ENCODE measurements at places on chromosomes 16 and 17.

DNA sequence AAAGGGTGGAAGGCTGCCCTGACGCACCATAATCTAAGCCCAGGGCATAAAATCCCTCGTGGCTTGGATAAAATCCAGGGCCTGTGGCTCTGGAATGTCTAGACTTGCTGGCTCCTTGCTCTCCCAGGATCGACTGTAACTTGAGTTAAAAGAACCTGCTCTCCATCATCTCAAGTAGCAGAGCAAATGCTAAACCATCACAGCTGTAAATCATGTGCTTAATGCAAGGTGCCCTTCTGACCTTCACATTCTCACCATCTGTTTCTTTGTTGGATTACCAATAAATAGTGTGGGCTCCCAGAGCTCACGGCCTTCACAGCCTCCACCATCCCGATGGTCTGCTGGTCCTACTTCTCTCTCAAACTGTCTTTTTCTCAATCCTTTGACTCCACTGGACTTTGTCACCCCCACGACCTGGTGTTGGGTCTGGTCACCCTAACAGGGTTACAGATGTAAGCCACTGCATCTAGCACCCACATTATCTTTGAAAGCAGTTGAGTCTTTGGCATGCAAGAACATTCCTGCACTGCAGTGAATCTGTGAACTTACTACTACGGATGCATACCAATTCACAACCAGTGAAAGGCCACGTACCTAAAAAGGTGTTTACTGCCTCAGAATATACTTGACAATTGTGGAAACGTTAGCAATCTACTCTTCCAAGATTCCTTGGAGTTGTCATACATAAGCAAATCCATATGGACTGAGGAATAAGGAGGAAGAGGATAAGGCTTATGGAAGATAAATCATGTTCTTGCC is 15.3 kb downstream of the RSL1D1 start:
- no peak for DNase-seq
- H3K4me3 ChIP-seq: no peak overlapping the region
- H3K27ac ChIP-seq: no peak overlapping the region
- peaks cover 51% of the 10 kb centered on the region for H3K36me3 ChIP-seq
- H3K4me1 ChIP-seq: peaks cover 5% of the 10 kb centered on the region

- DNase-seq: no peak
- peaks cover 76% of the 10 kb centered on the region for H3K36me3 ChIP-seq
- no peak overlapping the region for H3K27ac ChIP-seq
Observed at GRCh38 chr17:42485680-42486079, 27.0 kb downstream of the ATP6V0A1 start.

GRCh38 chr16:21161211-21161610 is 2.7 kb downstream of the LDAF1 start:
- H3K36me3 ChIP-seq: peaks cover 48% of the 10 kb centered on the region
- DNase-seq: no peak
- no peak overlapping the region for H3K4me3 ChIP-seq

DNA sequence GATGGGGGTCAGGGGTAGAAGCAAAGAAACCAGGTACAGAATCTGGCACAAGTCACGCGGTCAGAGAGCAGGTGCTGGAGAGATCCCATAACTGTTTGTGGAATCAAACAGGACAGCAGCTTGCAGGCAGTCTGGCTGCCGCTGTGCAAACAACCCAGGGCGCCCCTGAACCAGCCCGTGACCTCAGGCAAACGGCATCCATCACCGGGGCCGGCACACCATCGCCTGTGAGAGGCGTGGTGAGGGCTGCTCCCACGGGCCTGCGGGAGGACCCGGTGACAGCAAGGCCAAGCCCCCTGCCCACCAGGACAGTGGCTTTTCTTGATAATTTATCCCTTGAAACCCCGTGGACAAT is 47.9 kb downstream of the CBFA2T3 start:
- H3K4me3 ChIP-seq: no peak overlapping the region
- no peaks in the 10 kb centered on the region for H3K27me3 ChIP-seq
- DNase-seq: no peak
- no peak overlapping the region for H3K27ac ChIP-seq
- H3K36me3 ChIP-seq: no peaks in the 10 kb centered on the region

DNA sequence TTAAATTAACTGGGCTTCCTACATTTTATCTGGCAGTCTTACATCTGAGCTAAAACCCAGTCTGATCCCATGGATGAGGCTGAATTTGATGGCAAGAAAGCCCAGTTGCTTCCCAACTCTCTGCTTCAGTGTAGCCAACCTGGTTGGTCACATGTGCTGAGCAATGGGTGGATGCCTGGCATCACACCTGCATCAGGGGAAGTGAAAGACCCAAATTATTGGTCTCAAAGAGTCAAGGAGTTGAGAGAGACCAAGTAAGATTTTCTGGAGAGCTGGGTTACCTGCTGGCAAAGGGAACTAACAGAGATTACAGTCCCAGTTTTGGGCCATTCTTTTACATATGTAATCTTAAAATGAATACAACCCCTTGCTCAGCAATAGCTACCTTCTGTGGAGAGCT is 38.8 kb downstream of the RGS9 start:
- H3K4me1 ChIP-seq: no peaks in the 10 kb centered on the region
- no peak overlapping the region for H3K27ac ChIP-seq
- no peaks in the 10 kb centered on the region for H3K27me3 ChIP-seq
- H3K36me3 ChIP-seq: no peaks in the 10 kb centered on the region
- no peak for DNase-seq
- no peak overlapping the region for H3K4me3 ChIP-seq

- DNase-seq: no peak
- H3K36me3 ChIP-seq: no peaks in the 10 kb centered on the region
- H3K27me3 ChIP-seq: no peaks in the 10 kb centered on the region
- no peaks in the 10 kb centered on the region for H3K4me1 ChIP-seq
- no peak overlapping the region for H3K27ac ChIP-seq
Observed at GRCh38 chr16:993731-994130, 12.2 kb downstream of the SOX8 start.

DNA sequence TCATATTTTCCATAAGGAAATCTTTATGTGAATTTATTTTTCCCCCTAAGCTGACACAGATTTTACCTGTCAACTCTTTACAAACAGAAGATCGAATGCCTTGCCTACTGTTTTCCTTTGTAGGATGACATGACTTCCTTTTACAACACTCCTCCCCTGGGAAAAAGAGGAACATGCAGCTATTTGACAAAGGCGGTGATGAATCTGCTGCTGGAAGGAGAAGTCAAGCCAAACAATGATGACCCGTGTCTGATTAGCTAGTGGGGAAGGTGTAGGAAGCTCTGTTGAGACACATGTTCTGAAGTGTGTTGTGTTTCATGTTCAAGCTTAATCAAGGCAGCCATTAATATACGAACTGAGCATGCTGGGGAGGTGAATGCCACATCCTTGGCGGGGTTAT is 238.0 kb downstream of the PHKB start:
- no peak overlapping the region for H3K4me3 ChIP-seq
- H3K27ac ChIP-seq: no peak overlapping the region
- H3K36me3 ChIP-seq: no peaks in the 10 kb centered on the region
- H3K27me3 ChIP-seq: no peaks in the 10 kb centered on the region
- no peak for DNase-seq

- DNase-seq: no peak
- no peak overlapping the region for H3K27ac ChIP-seq
- no peaks in the 10 kb centered on the region for H3K27me3 ChIP-seq
- H3K36me3 ChIP-seq: no peaks in the 10 kb centered on the region
Observed at GRCh38 chr16:11088074-11088730, 143.8 kb downstream of the CLEC16A start.

GRCh38 chr17:31408586-31408985 is 17.1 kb downstream of the RAB11FIP4 start:
- no peaks in the 10 kb centered on the region for H3K36me3 ChIP-seq
- no peak overlapping the region for H3K27ac ChIP-seq
- H3K27me3 ChIP-seq: no peaks in the 10 kb centered on the region
- no peak overlapping the region for H3K4me3 ChIP-seq

GRCh38 chr17:56543280-56543679 is 50.2 kb upstream of the NOG start:
- H3K4me1 ChIP-seq: peaks cover 4% of the 10 kb centered on the region
- no peaks in the 10 kb centered on the region for H3K36me3 ChIP-seq
- H3K27ac ChIP-seq: no peak overlapping the region

DNA sequence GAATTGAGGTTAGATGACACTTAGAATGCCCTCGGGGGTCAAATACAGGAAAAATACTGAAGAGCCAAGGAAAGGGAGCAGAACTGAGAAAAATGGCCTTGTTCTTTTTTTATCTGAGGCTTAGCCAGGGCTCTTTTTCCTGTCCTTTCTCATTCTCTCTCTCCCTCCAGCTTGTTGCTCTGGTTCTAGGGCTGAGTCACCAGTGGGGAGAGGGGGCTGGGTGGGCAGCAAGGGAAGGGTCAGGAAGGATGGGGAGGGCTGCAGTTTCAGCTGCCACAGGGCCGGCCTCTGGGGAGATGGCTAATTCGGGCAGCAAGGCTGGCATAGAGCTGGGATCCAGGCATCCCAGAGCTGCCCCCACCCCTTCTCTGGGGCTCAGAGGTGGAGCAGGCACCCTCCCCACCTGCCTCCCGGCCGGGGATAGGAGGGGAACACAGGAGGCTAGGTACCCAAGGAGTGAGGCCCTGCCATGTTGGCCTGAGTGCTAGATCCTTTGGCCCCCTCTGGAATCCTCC is 3.9 kb downstream of the ITGA3 start:
- no peak overlapping the region for H3K27ac ChIP-seq
- no peak overlapping the region for H3K4me3 ChIP-seq
- peaks cover 5% of the 10 kb centered on the region for H3K4me1 ChIP-seq
- DNase-seq: no peak

DNA sequence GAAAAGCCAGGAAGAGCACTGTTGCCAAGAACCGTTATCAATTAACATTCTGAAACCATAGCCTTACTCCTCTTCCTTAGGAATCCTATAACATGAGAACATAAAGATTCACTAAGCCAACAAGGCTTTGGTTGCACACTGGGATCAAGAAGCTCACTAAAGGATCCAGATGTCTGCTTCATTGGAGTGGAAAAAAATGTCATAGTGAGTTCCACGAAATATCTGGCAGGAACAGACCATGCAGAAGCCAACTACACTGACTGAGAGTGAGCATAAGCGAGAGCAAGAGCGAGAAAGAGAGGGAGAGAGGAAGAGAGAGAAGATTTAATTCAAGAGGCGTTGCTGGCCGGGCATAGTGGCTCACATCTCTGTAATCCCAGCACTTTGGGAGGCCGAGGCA is 13.4 kb upstream of the MEIOC start:
- no peak for DNase-seq
- no peaks in the 10 kb centered on the region for H3K4me1 ChIP-seq
- no peaks in the 10 kb centered on the region for H3K36me3 ChIP-seq
- no peak overlapping the region for H3K4me3 ChIP-seq
- no peaks in the 10 kb centered on the region for H3K27me3 ChIP-seq
- H3K27ac ChIP-seq: no peak overlapping the region

DNA sequence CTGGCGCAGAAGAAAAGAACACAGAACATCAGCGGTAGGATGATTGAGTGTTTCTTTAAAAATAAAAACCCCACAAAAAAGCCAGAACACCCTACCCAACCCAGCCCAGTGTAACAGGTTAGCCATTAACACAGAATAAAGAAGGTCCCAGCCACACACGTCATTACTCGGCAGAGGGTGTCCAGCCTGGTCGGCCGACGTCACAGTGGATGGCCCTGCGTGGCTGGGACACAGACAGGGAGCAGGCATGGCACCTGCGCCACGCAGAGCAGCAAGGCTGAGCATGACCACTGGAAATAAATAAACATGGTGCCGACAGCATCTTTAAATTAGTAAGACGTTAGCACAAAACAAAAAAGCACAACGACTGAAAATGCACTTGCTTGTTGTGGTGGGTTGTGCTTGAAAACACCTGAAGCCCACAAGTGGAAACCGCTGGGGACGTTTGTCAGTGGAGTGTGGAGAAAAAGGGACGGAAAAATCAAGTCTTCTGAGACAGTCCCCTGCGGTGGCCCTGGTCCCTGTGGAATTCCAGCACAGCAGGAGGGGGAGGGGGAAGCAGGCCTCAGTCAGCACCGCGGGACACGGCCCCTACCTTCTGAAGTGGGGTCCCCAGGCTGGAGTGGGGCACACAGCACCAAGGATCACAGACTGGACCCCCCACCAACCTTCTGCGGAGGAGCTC is 39.2 kb downstream of the SLC7A5 start:
- no peak overlapping the region for H3K4me3 ChIP-seq
- no peaks in the 10 kb centered on the region for H3K4me1 ChIP-seq
- no peak overlapping the region for H3K27ac ChIP-seq
- peaks cover 43% of the 10 kb centered on the region for H3K36me3 ChIP-seq
- no peaks in the 10 kb centered on the region for H3K27me3 ChIP-seq
- DNase-seq: no peak

GRCh38 chr16:72241008-72241407 is 69.1 kb upstream of the PMFBP1 start:
- no peaks in the 10 kb centered on the region for H3K36me3 ChIP-seq
- no peak overlapping the region for H3K4me3 ChIP-seq
- H3K27me3 ChIP-seq: no peaks in the 10 kb centered on the region
- H3K4me1 ChIP-seq: no peaks in the 10 kb centered on the region
- DNase-seq: no peak

DNA sequence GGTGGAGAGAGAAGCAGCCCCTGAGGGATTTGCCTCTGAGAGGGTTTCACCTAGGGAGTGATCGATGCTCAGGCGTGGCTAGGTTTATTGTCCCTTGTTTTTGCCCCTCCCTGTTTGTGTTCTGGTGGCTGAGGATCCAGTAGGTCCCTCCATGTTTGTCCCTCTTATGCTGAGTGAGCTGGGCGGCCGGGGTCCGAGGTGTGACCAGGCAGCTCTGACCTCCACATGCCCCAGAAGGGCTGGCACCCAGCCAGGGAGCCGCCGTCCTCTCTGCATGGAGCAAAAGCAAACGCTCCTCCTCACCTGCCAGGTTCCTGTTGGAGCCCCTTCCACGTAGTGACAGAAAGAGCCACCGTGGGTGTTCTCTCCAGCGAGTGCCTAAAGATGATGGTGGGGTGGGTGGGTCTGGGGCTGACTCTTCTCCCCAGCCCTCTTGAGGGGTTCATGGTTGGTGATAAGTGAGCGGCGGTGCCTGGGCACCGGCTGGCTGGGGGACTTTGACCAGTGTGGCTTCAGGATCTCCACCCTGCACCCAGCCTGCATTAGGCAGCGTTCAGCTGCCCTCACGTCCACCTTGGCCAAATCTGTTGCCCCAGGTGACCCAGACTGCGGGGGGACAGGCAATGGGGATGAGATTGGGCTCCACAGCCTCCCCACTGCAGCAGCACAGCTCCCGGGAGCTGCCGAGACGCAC is 14.1 kb upstream of the NUDT16L1 start:
- peaks cover 7% of the 10 kb centered on the region for H3K36me3 ChIP-seq
- peaks cover 3% of the 10 kb centered on the region for H3K4me1 ChIP-seq
- H3K27ac ChIP-seq: no peak overlapping the region
- no peak overlapping the region for H3K4me3 ChIP-seq
- no peak for DNase-seq

DNA sequence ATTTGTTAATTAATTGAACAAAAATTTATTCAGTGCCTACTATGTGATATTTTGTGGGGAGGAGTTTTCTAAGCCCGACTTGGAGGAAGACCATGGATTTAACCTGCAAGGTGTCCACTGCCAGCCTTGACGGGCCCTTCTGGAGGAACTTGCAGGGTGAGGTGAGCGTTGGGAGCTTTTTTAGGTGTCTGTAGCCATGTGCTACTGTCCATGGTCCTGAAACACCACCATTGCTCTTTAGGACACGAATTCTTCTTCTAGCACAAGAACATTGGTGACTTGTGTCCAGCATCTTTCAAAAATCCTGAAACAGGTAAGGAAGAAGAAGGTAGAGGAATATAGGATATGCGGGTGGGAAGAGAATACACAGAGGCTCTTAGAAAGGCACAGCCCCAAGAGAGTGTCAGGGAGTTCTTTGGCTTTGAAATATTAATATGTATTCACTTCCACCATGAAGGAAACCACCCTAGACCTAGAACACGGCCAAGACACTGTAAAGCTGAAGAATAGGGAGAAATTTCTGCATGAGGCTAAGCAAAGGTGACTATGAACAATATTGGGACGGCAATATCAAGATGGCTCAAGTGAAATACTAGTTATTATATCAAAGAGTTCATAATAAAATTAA is 27.9 kb upstream of the OR4D1 start:
- no peak overlapping the region for H3K27ac ChIP-seq
- DNase-seq: peak; percentile 59
- no peaks in the 10 kb centered on the region for H3K27me3 ChIP-seq
- no peaks in the 10 kb centered on the region for H3K36me3 ChIP-seq
